Daoy (cell line): ENCODE measurements at places on chromosomes 7 and 10.

DNA sequence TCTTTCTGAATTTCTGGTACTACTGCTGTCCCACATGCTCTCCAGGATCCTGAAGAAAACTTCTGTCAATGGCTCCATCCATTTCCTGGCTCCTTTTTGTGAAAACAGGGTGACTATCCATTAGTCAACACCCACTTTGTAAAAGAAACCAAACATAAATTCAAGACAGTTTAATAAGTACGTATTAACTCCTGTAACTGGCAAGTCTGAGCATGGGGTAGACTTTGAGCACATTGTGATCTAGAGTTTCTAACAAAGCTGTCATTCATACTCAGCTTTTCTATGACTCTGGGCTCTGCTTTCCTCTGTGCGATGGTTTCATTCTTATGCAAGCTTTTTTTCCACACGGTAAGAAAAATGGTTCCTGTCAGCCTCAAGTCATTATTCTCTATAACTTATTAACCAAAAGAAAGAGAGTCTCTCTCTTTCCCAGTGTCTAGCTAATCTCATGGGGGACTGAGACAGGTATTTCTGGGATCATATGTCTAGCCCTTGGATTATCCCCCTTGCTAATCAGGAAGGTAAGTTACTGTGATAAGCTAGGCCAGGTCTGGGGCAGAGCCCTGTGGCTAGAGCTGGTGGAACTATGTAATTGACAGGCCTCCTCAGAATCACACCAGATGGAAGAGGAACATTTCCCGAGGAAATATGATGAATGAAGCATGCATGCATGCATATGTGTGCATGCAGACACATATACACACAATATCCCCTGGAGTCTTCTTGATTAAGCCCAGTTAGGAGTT lies 98.5 kb downstream of the GNAI1 start:
- DNase-seq: no peak

GRCh38 chr10:84548869-84549268 lies 220.5 kb downstream of the CCSER2 start:
- no peak for DNase-seq

GRCh38 chr10:59617996-59618395 lies 91.7 kb downstream of the SLC16A9 start:
- DNase-seq: no peak

GRCh38 chr10:30719832-30720231 lies 90.3 kb upstream of the LYZL2 start:
- DNase-seq: no peak

DNA sequence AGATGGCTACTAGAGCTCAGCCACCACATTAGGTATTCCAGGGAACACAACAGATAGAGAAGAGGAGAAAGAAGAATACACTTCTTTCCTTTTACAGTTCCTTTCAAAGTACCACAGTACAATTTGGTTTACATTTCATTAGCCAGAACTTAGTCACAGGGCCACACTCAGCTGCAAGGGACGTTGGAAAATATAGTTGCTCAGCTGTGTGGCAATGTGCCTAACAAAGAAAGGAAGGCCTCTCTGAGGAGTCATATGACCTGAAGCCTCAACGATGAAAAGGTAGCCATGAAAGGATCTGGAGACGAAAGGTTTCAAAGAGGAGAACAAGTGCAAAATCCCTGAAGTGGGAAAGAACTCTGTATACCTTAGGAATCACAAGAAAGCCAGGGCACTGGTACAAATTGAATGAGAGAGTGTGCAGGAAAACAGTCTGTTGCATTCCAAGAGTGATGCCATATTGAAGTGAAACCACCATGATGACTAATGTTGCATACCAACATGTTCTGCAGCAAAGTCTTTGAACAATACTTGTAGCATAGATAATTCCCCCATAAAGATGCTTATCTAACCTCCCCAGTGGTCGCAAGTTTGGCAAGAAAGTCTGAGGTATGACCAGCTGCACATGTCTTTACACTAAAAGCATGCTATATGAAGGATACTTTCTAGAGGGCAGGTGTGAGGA lies 278.9 kb downstream of the HPSE2 start:
- DNase-seq: peak; percentile 73

- no peak for DNase-seq
Observed at GRCh38 chr10:127798111-127798510, 61.1 kb downstream of the FOXI2 start.

GRCh38 chr10:132492323-132493025 lies 45.1 kb upstream of the INPP5A start:
- DNase-seq: no peak

GRCh38 chr7:12889391-12889790 lies 202.0 kb downstream of the ARL4A start:
- no peak for DNase-seq

DNA sequence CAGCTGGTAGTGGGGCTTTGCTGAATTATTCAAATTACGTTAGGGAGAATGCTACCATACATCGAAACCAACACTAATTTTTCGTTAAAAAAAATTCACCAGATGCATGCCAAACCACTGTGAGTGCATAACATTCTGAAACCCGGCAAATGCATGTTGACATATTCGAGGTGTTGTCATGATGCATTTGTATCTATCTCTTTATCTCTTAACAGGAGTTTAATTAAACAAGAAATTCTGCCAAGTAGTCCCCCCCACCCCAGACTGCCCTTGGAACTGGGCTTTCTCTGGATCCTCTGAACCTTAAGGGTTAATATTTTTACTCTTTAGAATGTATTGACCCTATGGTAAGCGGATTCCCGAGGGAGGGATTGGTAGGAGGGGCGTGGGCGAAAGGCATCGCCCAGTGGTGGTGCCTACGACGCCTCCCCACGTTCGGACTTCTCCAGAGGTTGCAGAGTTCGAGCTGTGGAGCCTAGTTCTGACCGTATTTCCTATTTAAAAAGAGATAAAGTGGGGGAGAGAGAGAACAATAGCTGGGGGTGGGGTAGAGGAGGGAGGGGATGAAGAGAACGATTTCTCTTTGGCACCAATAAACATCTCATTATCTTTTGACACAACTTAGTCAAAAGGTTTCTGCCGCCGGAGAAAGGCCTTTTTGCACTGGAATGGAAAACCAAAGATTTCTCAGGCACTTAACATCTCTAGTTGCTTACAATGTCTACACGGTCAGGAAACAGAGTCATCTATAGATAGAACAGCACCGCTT lies 7.2 kb downstream of the DLX6 start:
- no peak for DNase-seq

DNA sequence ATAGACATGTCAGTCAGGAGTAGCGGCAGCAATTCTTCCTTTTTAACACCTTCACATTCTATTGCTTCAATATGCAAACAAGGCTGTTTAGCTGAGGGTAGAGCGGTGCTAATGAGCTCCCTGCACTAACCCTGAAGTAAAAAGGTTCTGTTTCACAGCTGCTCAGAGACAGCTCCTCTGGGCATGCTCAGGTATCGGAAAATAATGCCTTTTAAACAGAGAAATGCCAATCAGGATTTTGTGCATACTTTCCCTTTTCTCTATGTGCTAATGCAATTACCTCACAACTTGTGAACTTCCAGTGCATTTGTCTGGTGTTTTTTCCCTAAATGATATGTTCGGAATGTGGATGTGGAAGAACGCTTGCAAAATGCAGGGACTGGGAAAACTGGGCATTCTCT lies 307.7 kb upstream of the FZD8 start:
- no peak for DNase-seq
